ENCODE measurements at places on chromosomes 12 and 14. TPM values are rescaled to one million over a fixed set of nuclear protein-coding genes. Genes with fewer than 3 reads are reported as not detected.
A peak's percentile ranks its signal among the peaks of the same experiment; 100 is the strongest.

GRCh38 chr14:39716987-39717570 lies 284.8 kb upstream of the FBXO33 start:
- H3K27me3 ChIP-seq, result peaks cover 3% of the 10 kb centered on the region
- no peak overlapping the region for H3K4me3 ChIP-seq

DNA sequence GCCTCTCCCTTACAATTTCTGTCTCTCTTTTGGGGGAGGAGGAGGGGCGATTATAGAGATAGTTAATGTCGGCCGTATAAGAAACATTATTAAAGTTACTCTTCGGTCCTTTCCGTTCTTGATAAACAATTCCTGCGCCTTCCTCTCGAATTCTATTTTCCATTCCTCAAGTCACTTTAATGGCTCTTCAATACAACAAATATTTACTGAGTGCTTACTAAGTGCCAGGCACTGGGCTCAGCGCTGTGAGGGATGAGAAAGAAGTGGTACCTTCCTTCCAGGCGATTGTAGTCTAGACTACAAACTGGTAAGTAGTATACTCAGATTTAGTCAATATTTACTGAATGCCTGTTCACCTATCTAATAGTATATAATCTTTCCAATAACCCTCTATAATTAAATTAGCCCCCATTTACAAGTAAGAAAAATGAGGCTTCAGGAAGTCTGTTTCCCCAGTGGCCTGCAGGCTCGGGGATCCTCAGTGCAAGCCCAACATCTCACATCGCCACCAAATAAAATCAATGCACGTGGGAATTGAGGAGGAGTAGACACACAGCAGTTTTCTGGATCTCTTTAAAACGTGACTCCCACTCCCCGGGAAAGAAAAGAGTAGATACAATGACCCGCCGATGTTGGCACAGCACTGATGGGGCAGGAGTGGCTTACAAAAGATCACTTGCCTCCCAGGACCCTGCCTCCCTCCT lies 589 bp upstream of the ZNF219 start:
- H3K27ac ChIP-seq, result peak overlapping the region; percentile 86
- no peak for DNase-seq
- peak overlapping the region; percentile 76 for H3K4me3 ChIP-seq
- no peaks in the 10 kb centered on the region for H3K27me3 ChIP-seq

- peaks cover 15% of the 10 kb centered on the region for H3K36me3 ChIP-seq
- H3K4me1 ChIP-seq, result no peaks in the 10 kb centered on the region
- H3K27me3 ChIP-seq, result no peaks in the 10 kb centered on the region
- H3K27ac ChIP-seq, result no peak overlapping the region
Measured at GRCh38 chr12:4496145-4496838, 42.4 kb upstream of the RAD51AP1 start.

DNA sequence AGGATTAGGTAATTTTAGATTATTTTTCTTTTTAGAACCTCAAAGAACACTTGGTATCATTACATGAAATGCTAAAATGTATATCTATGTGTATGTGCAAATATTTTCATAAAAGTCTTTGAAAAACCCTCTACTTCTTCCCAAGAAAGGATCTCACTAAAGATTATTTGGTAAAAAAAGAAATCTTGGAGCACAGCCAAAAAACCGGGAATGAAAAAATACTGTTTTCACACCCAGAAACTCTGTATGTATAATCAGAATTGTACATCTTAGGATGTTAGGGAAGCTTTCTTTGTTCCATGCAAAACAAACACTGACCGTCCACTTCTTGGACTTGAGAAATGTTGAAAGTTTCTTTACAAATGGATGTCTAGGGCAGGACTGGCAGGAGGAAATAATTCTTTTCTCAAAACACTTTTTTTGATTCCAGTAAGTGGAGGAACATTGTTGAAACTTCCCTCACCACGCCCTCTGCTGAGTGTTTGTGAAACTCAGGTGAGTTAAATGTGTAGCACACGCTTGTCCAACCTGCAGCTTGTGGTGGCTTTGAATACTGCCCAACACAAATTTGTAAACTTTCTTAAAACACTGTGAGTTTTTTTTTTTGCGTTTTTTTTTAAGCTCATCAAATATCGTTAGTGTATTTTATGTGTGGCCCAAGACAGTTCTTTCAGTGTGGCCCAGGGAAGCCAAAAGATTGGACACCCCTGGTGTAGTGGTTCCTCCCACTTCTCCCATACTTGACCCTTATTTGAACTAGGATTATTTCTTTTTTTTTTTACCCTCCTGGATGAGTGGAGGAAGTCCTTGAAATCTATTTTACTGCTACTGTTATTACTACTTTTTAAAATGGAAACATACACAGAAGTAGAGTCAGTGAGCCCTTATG lies 26.6 kb downstream of the FBXO34 start:
- peak overlapping the region; percentile 53 for H3K27ac ChIP-seq
- no peak for DNase-seq
- peaks cover 3% of the 10 kb centered on the region for H3K36me3 ChIP-seq
- H3K4me3 ChIP-seq, result peak overlapping the region; percentile 5
- H3K4me1 ChIP-seq, result peaks cover 32% of the 10 kb centered on the region
- no peaks in the 10 kb centered on the region for H3K27me3 ChIP-seq

DNA sequence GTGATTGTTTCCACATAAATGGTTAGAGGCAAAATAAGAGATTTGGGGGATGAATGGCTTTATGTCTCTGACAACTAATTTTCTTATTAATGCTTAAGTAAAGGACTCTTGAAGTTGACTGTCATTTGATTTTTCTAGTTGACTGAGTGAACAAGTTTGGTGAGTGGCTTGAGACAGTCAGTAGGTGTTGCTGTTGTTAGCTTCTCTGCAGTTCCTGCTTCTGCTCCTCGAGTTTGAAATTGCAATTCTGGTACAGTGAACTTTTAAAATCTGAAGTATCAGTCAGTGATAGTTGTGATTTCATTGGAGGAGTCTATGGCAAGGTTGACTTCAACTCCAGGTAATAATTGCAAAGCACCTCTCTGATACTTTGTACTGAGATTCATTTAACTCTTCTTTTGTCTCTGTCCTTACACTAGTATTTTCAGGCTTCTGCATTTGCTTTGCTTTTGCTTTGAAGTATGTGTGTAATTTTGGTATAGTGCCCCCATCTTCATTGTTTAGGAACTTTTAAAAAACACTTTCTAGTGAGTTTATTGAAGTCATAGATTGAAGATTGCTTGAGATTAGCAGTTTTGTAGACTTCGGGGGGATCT lies 415.5 kb downstream of the PCNX1 start:
- DNase-seq, result no peak
- H3K27ac ChIP-seq, result peak overlapping the region; percentile 91
- H3K27me3 ChIP-seq, result no peaks in the 10 kb centered on the region
- H3K36me3 ChIP-seq, result no peaks in the 10 kb centered on the region

GRCh38 chr12:109937371-109937770 lies 37.3 kb downstream of the TCHP start:
- no peaks in the 10 kb centered on the region for H3K27me3 ChIP-seq
- DNase-seq, result no peak
- H3K4me1 ChIP-seq, result no peaks in the 10 kb centered on the region

DNA sequence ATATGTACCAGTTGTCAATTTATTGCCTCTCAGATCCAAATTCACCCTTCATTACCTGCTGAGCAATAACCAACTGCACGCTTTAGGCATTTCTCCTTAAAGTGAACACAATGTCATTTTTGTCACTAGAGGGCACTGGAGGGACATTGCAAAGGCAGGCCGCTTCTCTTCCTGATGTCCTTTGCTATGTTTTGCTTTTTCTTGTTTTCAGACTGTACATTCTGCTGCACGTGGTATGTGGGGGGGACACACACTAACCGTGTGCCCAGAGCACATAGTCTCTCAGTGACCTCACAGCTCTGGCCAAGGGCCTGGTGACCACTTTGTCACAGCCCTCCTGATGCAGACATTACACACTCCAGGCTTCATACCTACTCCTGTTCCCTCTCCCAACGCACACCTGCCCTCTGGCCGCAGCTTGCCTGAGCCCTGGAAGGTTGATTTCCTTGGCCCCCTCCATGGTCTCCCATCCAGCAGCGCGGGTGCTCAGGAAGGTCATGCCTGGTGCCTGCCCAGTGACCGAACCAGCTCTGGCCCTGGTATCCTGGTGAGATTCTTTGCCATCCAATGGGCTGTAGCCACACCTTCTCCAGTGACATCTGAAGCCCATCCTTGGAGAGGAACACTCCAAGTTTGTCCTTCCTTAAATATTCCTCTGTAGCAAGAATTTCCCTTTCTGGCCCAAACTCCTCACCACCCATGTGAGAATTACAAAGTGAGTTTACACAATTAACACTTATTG lies 39.9 kb downstream of the MYO1H start:
- no peak overlapping the region for H3K4me3 ChIP-seq
- no peak for DNase-seq
- peaks cover 9% of the 10 kb centered on the region for H3K4me1 ChIP-seq
- no peak overlapping the region for H3K27ac ChIP-seq
- no peaks in the 10 kb centered on the region for H3K36me3 ChIP-seq
- H3K27me3 ChIP-seq, result peaks cover 28% of the 10 kb centered on the region

The IRF2BPL gene
- 61.9 TPM for total RNA-seq

The CACNA2D4 gene
- total RNA-seq, result 0.92 TPM

The NTS gene
- not detected for total RNA-seq

The KRT86 gene
- total RNA-seq, result 0.44 TPM

The RPGRIP1 gene
- not detected for total RNA-seq

The DLST gene
- total RNA-seq, result 74.5 TPM

The CCDC177 gene
- total RNA-seq, result not detected

The KRT71 gene
- not detected for total RNA-seq

Data from chondrocyte (in vitro differentiated cells).